Stimulated activated CD8-positive, alpha-beta memory T cell treated with anti-CD3 and anti-CD28 coated beads, Interleukin-15, amount 100 ng/mL, for 48 hours (primary cell): ENCODE measurements at places on chromosomes 5 and 9.

- DNase-seq: no peak
Observed at GRCh38 chr9:75445144-75445543, 356.8 kb downstream of the OSTF1 start.

DNA sequence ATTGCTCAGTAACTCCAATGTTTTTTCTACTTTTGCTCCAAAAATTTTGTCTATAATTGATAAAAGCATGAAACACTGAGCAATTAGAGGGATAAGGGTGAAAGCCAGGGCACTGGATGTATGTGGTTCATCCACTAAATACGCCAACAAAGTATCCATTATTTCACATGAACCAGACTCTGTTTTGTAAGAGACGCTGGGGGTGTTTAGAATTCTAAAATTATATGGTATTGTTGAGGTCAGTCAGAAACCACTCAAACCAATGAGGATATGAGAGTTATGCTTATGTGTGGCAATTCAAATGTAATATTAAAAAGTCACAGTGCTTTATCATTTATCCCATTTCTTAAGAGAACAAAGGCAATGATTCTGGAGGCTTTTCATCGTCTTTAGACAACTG, 220.2 kb downstream of the EFNA5 start:
- DNase-seq: no peak

DNA sequence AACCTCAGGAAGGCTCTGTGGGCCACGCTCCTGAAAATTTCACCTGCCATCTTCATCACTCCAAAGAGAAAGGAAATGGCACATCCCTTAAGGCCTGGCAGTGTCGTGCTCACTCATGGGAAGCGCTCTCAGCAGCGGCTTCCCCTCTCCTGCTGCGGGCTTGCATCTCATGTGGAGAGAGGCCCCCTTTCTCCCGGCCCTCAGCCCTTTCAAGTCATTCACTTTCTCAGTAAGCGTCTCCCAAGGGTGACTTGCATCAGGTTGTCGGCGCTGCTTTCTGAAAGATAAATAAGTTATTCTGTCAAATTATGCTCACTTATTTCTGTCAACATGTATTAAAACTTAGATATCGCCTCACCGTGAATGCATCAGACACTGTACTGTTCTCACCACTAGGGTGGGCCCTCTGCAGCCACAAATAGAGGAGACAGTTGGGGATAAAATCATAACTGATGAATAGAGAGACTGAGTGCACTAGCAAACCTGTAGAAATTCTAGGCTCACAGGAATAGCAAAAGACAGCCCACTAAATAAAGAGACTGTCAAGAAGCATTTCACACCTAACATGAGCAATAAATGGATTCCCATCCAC, 174.6 kb downstream of the RFK start:
- DNase-seq: no peak

- DNase-seq: no peak
Observed at GRCh38 chr5:77893225-77893860, 117.2 kb upstream of the TBCA start.

DNA sequence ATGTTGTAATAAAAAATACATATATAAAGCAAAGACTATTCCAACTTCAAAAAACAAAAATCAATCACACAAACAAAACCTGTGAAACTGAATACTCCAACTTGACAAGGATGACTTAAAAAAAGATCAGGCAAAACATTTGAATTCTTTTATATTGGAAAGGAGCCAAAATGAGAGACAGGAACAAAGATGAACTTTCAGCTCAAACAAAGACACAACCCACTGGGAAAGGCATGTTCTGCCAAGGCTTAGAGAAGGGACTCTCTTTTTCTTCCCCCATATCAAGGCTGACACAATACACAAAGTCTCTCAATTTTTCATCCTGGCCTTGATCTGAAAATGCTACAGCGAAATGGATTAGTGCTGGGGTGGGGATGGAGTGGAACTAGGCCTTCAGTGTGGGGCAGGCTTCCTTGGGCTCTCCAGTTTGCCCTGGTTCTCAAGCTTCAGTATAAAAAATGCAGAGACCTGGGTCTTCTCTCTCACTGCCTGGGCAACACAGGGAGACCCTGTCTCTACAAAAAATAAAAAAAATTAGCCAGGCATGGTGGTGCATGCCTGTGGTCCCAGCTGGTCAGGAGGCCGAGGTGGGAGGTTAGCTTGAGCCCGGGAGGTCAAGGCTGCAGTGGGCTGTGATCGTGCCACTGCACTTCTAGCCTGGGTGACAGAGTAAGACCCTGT, 11.6 kb upstream of the FAM169A start:
- DNase-seq: no peak

DNA sequence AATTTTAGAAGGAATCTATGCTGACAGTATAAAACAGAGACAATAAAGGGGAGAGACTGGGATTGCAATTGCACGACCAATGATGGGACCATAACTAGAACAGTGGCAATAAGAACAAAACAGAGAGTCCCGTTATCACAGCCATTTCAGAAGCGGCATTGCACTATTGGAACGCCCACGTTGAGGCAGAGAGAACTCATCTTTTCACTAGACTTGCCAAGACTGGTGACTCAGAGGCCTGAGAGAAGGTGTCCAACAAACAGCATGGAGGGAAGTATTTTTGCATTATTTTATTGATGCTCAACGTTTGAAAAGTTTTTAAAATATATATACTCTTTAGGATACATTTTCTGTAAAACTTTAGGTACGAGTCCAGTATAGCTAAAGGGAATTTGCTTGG, 737.7 kb downstream of the TLE1 start:
- DNase-seq: no peak

- DNase-seq: no peak
Observed at GRCh38 chr9:108838017-108838416, 17.8 kb downstream of the ACTL7B start.

GRCh38 chr5:174718880-174719610, 5.3 kb upstream of the MSX2 start:
- DNase-seq: no peak

DNA sequence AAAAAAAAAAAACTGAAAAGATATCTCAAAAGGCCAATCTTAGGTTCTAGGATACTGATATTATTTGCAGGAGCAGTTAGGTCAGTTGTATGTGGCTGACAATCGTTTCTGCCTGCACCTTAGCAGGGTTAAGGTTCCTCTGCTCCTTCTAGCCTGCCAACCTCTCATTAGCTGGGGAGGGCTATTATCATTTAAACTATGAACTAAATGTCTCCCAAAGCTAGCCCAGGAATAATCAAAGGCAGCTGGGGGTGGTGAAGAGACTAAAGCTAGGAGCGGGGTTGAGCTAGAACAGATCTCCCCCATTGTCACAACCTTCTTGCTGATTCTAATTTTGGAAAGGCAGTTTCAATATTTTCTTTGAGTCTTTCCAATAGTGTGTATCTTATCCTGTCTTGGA, 99.9 kb downstream of the ICE1 start:
- no peak for DNase-seq

GRCh38 chr9:136701668-136702053, 10.7 kb upstream of the DIPK1B start:
- DNase-seq: no peak
